ENCODE measurements at places on chromosomes 3 and 15.

DNA sequence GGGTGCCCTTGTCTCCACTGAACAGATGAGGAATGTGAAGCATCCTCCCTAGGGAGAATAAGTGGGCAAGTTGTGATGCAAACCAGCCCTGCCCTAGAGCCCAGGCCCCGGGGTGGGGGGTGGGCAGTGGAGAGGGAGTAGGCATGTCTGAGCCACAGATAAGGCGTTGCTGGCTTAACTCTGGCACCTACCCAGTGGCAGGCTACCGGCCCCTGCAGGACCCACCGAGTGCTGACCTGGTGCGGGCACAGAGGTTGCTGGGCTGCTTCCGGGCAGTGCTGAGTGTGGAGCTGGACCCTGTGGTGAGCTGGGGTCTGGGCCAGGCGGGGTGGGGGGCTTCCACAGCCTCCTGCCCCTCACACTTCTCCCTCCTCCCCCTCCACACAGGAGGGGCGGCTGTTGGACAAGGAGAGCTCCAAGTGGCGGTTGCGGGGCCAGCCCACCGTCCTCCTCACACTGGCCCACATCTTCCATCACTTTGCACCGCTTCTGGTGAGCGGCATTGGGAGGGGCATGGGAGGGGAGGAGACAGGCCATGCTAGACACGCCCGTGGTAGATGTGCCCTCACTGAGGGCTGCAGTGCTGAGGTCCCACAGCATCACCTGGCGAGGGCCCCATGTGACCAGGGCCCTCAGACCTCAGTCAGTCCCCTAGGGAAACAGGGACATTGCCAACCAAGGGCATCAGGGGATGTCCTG, 10.1 kb downstream of the RNF123 start:
- no peak for DNase-seq

DNA sequence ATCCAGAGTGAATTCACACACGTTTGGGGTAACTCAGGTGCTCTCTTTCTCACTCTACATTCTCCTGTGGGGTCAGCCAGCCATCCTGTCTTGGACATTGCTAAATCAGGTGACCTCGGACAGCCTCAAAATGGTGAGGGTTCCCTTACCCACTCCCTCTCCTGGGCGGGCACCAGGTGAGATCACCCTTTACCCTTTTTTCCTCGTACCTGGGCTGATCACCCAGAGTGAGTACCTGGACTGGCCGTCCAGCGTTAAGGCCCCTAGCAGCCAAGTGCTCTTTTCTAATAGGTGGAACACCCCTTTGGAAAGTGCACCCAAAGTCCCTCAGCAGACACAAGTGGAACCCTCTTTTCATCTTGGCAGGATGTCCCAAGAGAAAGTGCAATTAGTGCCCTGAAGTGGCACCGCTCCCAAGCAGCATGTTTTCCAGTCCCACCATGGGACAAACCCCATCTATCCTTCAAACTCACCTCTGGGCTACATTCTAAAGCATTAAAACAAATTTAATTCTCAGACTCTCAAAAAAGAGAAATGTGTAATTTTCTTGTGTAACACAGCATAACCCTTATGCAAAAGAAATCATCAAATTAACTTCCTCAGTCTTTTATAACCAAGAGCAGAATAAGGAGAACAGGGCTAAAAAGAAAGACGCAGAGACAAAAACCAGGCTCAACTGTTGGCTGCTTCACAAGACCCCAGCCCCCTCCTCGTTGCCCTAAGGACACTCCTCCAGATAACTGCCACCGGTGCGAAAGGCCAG, 20.7 kb downstream of the TRANK1 start:
- DNase-seq = no peak

GRCh38 chr3:161474741-161475140, 21.9 kb upstream of the OTOL1 start:
- DNase-seq = no peak

- no peak for DNase-seq
Observed at GRCh38 chr3:58518291-58518789, 18.6 kb downstream of the ACOX2 start.

DNA sequence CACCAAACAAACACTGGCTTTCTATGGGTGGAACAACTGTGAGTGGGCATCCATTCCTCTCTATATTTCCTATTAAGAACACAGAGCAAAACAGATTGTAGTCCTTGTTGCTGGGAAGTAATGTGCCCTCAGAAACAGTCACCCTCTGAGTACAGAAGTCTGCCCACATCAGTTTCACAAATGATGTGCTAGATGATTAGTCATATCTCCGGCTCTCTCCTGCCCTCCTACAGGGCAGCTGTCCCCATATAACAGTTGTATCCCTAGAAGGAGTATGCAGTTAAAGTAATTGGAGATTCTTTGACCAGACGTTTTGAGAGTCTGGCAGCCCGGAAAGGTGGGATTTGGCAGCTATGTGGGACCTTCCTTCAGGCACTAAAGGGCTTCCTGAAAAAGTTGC, 159.9 kb downstream of the APBA2 start:
- DNase-seq = no peak

DNA sequence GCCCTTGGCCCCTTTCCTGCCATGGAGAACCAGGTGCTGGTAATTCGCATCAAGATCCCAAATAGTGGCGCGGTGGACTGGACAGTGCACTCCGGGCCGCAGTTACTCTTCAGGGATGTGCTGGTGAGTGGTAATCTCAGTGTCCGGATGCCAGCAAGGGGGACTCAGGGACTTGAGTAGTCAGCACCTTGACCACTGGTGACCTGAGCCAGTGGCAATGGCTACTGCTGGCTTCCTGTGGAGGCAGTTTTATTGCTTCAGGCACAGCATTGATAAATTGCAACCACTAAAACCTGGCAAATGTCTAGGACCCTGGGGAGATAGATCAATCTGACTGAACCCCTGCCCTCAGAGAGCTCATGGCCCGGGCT, 830 bp downstream of the MAP2K5 start:
- DNase-seq = peak; percentile 31

DNA sequence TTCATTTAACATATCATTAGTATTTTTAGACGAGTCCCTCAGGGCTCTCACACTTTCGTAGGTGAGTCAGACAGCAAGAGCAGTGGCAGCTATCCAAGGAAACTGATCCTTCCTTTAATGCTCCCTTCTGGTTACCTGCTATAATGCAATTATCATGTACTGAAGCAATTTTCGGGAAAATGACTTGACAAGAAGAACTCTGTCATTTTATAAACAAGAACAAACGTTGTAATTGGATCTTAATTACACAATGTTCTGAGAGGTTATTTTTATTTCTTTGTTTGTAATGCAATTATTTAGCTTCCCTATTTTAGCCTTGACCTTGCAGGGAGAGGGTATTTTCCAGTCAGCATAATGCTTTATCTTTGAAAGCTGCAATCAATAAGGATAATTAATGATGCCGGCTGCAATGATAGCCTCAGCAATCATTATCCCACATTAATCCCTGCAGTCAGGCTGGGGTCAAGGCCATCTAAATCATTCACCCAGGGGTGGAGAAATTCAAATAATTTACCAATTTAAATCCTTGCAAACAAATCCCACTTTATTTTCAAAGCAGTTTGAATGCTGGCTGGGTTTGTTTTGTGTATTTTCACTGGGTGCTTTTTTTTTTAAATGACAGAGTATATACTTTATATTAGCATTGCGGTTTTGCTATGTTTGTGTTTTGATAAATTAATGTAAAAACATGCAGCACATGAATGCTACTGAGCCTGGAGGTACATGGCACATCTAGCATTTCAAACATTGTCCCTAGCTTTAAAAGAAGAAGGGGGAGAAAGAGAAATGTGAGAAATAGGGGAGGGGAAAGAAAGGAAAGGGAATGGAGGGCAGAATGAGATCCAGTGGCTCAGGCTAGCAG, 249.9 kb downstream of the SHOX2 start:
- DNase-seq = no peak

GRCh38 chr15:51325167-51325566, 13.2 kb downstream of the CYP19A1 start:
- no peak for DNase-seq

DNA sequence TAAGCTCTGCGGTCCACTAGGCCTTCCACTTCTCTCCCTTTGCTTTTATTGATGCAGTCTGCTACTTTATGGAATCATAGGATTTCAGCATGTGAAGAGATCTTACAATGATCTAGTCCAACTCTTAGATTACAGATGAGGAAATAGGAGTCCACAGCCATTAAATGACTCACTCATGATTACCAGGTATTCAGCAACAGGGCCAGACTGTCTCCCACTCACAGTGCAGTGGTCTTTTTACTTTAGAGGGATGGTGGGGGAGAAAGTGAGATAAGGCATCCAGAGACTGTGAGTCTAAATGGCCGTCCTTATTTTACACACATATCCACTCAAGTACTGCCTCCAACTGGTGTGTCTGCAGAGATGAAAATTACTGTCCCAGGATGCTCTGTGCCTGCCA, 88.5 kb upstream of the SKOR1 start:
- DNase-seq = no peak

- peak; percentile 81 for DNase-seq
Observed at GRCh38 chr3:123652342-123652984, 67.6 kb upstream of the HACD2 start.

- peak; percentile 15 for DNase-seq
Observed at GRCh38 chr3:185103359-185104127, 49.3 kb downstream of the C3orf70 start.

DNA sequence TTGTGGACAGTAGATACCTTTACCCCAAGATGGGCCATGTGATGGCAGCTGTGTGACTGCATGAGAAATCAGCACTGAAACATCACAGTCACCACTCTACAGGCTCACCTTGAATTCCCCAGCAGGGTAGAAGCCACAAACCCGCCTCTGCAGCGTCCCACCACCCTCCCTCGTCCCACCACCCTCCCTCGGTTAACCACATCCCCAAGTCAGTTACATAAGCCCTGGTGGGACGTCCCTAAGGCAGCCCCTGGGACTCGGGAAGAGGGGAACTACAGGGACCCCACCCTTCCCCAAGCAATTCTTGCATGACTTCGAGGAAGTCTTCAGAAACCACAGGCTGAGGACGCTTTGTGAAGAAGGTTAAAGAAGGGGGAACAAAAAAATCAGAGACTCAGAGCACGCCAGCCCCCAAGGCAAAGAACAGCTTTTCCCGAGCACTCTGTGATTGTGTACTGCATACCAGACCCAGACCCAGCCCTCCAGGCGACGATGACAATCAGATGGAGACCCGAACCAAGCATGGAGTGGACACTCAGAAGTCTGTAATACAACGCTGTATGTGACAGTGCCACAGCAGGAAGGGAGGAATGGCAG, 60.5 kb downstream of the SH3BP5 start:
- no peak for DNase-seq
